Brain (organoid and tissue), 16 donors: ENCODE measurements at places on chromosomes 3 and 15.

DNA sequence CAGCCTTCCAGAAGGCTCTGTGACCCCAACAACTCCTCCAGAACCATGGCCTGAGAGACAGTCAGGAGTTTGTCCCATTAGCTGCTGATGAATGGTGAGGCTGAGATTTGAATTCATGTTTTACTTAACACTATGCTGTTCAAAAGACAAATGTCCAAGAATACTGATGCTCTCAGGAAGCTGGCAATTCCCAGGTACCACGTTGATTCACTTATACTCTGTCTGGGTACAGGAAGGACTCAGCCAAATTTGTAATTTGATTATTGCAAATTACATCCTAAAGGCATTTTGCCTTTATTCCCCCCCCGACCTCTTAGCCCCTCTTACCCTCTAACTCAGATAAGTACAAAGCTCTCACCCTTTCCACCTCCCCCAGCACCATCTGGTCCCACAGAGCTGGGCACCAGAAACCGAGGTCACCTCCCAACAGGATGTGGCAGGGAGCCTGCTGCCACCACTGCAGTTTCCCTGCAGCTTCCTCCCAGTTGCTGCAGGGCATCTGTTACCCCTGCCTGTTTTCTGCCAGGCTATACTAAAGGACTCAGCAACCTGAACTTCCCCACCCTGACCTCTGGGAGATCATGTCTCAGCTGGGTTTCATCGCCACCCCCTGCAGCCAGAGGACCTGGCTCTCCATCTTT lies 33.6 kb downstream of the EAF1 start:
- DNase-seq = no peak

- no peak for DNase-seq
These were observed 629 bp downstream of the RPL24 start for GRCh38 chr3:101685870-101686307.

DNA sequence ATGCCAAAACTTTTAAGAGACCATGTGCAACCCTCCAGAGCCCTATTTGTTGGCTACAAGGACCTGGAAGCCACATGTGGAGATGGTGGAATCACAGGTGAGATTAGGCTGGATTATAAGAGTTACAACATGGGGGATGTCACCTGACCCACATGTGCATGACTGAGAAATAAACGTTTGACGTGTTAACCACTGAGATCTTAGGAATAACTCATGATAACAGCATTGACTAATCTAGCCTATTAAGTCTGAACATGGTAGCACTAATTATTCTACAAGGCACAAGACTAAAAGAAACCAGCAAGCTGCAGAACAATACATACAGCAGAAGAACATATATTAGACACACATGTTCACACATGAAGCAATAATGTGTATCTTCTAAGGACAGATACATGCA lies 38.4 kb downstream of the SUCLG2 start:
- no peak for DNase-seq

GRCh38 chr3:173889596-173889995 lies 492.1 kb downstream of the NLGN1 start:
- no peak for DNase-seq

GRCh38 chr15:75347222-75348033 lies 589 bp downstream of the NEIL1 start:
- peak; percentile 80 for DNase-seq

GRCh38 chr3:150341891-150342290 lies 66.2 kb upstream of the TSC22D2 start:
- DNase-seq = no peak

- DNase-seq = no peak
These were observed 4.6 kb upstream of the UQCRC1 start for GRCh38 chr3:48614044-48614443.

GRCh38 chr3:16841904-16842271 lies 42.9 kb upstream of the PLCL2 start:
- peak; percentile 30 for DNase-seq

DNA sequence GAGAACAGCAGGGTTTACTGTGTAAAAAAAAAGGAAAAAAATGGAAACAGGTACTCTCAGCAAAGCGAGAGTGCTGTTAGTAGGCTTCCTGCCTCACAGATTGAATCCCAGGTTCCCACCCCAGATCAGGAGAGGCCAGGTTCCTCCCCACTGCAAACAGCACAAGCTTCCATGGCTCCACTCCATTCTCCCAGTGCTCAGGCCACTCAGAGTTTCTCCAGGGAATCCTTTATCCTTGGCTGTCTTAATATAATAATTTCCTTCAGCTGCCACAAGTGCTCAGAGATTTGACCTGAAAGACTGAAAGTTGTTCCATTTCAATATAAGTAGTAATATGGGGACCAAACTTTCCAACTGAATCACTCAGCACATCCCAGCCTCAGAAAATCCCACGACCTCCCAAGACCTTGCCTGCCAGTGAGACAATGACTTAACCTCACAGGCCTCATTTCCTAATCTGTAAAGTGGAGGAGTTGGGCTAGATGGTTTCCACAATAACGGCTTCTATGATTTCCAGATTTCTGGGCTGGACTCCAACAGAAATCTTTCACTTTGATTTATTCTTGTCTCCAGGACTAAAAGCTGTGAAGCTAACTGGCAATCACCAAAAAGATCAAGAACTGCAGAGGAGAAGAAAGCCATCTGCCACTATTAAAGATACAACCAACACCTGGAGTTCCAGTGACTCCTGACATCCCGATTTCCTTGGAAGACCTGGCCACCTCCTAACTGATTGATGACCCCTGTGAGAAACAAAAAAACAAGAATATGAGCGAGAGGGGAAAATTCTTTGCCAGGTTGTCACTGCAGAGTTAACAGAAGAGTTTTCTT lies 289.5 kb downstream of the NEK10 start:
- DNase-seq = no peak

GRCh38 chr15:86121568-86122225 lies 42.0 kb downstream of the AGBL1 start:
- no peak for DNase-seq

DNA sequence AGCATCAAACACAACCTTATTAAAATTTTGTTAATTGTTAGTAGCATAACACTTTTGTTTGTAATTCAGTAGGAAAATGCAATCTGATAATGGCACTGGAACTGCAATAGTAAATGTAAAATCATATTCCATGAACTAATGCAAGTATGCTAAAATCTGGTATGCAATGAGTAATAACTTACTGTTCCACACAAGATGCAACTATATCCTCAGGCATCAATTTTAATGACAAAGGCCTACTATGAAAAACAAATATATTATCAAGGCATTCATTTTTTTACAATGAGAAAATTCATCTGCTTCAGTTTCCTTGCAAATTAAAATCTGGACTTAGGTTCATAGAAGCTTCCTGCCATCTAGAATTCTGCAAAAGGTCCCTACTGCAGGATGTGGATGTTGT lies 1.4 kb upstream of the NSMCE3 start:
- DNase-seq = no peak

DNA sequence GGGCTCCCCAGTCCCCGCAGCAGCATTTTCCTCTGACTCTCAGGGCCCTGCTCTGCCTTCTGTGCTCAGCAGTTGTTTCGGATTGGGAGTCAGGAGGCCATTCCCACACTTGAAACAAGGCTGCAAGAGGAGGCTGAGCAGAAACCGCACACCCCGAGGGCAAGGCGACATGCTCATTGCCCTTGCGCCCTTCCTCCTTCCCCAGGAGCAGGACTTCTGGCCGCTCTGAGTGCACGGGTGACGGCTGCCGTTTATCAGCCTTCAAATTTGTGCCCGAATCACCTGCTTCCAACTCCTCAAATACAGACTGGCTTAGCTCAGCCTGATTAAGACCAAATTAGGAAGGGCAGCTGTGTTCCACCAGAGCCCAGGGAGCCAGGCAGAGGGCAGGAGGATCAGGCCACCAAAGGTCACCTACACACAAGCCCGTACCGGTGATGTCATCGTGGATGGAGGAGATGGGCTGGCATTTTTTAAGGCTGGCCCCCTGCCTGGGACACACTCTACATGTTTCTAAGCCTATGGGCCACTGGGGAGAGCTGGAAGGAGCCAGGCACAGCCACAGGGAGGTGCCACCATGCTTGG lies 38.1 kb downstream of the TM2D3 start:
- no peak for DNase-seq

- DNase-seq = no peak
These were observed 302.8 kb upstream of the RBMS3 start for GRCh38 chr3:28978092-28978491.

DNA sequence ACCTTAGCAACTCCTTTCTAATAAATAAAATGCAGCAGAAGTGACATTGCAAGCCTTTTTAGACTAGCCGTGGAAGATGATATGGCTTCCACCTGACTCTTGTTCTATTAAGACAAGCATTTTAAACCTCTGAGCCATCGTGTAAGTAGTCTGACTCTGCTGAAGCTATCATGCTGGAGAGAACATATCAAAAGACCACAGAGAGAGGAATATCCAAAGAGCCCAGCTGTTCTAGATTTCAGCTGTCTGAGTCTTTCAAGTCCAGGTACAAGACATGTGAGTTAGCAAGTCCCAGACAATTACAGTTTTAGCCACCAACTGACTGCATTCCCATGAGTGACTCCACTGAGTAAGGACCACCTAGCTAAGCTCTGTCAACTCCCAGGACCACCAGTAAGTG lies 517.0 kb upstream of the NAALADL2 start:
- DNase-seq = no peak
